ENCODE measurements at places on chromosomes 12 and 14. TPM values are rescaled to one million over a fixed set of nuclear protein-coding genes. Genes with fewer than 3 reads are reported as not detected.

DNA sequence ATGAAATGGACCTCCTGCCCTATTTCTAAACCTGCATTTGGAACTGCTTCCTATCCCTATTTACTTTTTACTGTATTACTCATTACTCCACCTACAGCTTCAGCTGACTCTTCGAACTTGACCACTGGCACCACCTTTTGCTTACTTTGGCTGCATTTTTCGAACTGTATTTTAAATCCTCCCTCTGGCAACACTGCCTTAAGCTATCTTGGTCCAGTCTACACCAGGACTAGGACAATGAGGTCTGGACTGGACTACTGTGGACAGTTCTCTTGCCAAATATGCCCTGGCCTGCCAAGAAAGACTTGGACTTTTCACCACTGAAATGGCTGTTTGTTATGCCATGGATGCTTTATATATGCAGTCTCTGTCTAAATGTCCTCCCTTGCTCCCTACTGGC, 328.1 kb downstream of the BTG1 start:
- DNase-seq: no peak
- no peak overlapping the region for H3K4me3 ChIP-seq
- H3K27ac ChIP-seq: no peak overlapping the region
- no peaks in the 10 kb centered on the region for H3K27me3 ChIP-seq
- H3K4me1 ChIP-seq: peaks cover 2% of the 10 kb centered on the region

Gene PTCSC3
- not detected for total RNA-seq

Gene PPFIA2
- total RNA-seq: not detected

DNA sequence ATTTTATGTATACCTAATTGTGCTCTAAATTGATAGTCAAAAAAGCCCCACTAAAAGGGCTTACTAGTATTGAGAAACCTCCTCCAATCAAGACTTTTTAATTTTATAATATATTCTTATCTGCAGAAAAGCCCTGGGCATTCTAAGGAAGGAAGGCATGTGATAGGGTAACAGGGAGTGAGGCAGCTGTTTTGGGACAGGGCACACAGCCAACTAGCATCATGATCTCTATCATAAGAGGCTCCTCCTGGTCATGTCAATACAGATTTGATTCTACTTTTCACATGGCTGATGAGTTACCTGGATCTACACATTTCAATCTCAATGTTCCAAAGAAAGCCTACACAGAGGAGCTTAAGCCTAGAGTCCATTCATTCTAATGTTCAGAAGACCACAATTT, 9.1 kb downstream of the ADAM20 start:
- H3K27me3 ChIP-seq: no peaks in the 10 kb centered on the region
- no peak overlapping the region for H3K27ac ChIP-seq
- DNase-seq: no peak
- H3K36me3 ChIP-seq: peaks cover 3% of the 10 kb centered on the region
- H3K4me1 ChIP-seq: no peaks in the 10 kb centered on the region
- no peak overlapping the region for H3K4me3 ChIP-seq

DNA sequence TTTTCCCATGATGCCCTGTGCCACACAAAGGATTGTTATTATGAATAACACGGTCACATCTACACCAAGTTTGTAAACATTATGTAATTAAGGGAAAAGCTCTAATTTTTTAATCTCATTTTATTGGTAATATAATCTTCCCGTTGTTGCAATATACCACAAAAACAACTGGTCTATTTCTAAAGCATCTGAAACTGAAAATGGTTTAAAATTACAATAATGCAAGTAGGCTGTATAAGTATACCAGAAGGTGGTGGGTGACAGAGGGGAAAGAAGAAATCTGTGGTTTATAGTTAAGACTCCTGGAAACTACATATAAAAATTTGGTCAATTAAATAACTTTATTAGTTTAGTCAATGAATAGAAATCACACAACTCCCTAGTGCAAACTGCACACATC, 5.2 kb downstream of the DDHD1 start:
- H3K4me1 ChIP-seq: peaks cover 66% of the 10 kb centered on the region
- DNase-seq: no peak

Gene SIX1
- total RNA-seq: 0.31 TPM

GRCh38 chr14:104680056-104680805, 9.2 kb upstream of the INF2 start:
- DNase-seq: no peak
- peaks cover 22% of the 10 kb centered on the region for H3K4me1 ChIP-seq
- peaks cover under 1% of the 10 kb centered on the region for H3K36me3 ChIP-seq
- no peak overlapping the region for H3K4me3 ChIP-seq
- H3K27me3 ChIP-seq: peaks cover 7% of the 10 kb centered on the region

Gene CABP1
- total RNA-seq: 0.16 TPM

DNA sequence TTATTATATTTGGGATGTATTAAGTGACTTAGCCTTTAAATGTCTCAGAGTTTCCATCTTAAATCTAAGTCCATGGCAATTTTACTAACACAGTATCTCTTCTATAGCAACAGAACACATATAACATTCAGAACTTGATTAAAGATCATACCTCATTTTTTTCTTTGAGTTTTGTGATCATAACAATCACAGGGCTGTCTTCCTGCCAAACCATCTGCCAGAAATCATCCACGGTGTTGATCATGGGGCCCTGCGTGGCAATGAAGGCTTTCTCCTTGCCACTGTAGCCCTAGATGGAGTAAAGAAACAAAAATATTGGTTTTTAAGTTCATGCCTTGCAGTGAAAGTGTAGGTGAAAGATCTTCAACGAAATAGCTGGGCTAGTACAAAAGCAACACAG, 46.7 kb upstream of the PTPRB start:
- DNase-seq: no peak
- H3K27ac ChIP-seq: no peak overlapping the region
- H3K4me3 ChIP-seq: no peak overlapping the region
- no peaks in the 10 kb centered on the region for H3K36me3 ChIP-seq
- no peaks in the 10 kb centered on the region for H3K27me3 ChIP-seq

GRCh38 chr12:90163975-90164374, 455.3 kb upstream of the ATP2B1 start:
- no peak for DNase-seq
- H3K4me1 ChIP-seq: no peaks in the 10 kb centered on the region
- H3K27ac ChIP-seq: no peak overlapping the region
- H3K27me3 ChIP-seq: no peaks in the 10 kb centered on the region
- no peak overlapping the region for H3K4me3 ChIP-seq
- H3K36me3 ChIP-seq: no peaks in the 10 kb centered on the region

GRCh38 chr14:33720284-33720787, 230.5 kb downstream of the EGLN3 start:
- H3K4me1 ChIP-seq: no peaks in the 10 kb centered on the region
- no peak for DNase-seq
- H3K27ac ChIP-seq: no peak overlapping the region
- no peaks in the 10 kb centered on the region for H3K27me3 ChIP-seq

Gene PRR4
- total RNA-seq: 0.62 TPM

Measured in activated CD4-positive, alpha-beta T cell treated with anti-CD3 and anti-CD28 coated beads, Interleukin-2, amount 10 ng/mL, durations not matched to agents 24 days and 14 days (primary cell).